ENCODE measurements at places on chromosomes 11 and 22.

- DNase-seq = no peak
Observed at GRCh38 chr11:22082788-22083187, 110.1 kb upstream of the ANO5 start.

DNA sequence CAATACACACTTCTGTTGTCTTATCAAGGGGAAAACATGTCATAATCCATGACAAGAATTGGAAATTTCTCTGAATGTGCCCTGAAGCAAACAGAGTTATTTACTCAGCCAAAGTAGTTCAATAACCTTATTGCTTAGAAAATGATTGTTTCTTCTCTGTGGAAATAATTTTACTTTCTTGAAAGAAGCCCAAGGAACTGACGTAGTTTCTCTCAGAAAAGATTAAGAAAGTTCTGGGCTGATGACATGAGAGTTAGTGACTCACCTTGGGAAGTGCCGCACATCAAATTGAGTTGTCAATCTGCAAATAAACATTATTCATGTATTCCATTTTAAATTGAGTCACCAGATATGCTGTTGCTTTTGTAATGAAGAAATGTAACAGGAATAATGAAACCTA lies 418.6 kb upstream of the LRRC4C start:
- DNase-seq = no peak

GRCh38 chr11:134398079-134398444 lies 14.0 kb downstream of the B3GAT1 start:
- no peak for DNase-seq

DNA sequence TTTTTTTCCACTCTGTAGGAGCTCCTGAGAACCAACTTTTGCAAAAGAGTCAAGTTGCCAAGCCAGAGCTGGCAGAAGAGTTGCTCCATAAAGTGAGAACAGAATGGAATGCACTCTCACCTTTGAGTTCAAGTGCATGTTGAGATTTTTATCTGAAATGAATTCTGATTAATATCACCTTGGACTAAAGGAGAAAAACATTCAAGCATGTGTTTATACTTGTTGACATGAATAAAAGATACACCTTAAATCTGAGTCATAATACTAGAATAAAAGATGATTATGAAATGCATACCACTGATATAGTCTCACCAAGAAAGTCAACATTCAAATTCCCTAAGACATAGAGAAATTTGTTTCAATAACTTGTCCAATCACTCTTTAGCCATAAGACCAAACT lies 37.8 kb downstream of the ARL14EP start:
- no peak for DNase-seq

DNA sequence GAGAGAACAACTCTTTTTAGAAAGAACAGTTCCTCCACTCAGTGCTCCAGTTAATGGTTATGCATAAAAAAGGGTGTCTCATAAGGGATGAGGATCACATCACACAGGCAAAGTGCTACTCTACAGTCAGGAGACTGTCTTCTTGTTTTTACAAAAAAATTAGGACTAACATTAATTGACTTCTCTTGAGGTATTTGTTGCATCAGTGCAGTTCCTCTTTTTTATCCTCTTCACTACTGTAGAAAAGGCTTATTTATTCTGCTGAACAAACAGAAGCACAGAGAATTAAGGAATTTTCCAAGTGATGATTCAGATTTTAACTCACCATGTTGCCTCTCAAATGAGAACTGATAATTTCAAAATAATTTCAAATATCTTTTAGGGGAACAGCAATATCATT lies 1.9 kb downstream of the MMP8 start:
- no peak for DNase-seq

DNA sequence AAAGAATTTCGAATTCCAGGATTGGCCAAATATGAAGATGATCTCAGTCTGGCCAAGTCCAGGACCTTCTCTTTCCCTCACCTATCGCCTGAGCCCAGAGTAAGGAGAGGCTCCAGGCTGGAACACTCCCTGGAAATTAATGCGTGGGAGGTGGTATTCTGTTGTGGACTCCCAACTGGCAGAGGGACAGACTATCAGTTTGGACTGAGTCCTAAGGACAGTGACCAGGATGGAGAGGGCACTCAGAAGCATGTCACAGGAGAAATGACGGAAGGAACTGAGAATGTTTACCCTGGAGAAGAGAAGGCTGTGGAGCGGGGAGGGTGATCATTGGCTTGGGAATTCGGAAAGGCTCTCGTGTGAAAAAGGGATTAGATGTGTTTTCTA lies 84.4 kb downstream of the RPL27A start:
- DNase-seq = no peak

GRCh38 chr11:103395612-103396011 lies 286.4 kb downstream of the DYNC2H1 start:
- DNase-seq = no peak

GRCh38 chr11:32028201-32028600 lies 62.7 kb upstream of the RCN1 start:
- no peak for DNase-seq

GRCh38 chr11:73510877-73511276 lies 87.0 kb downstream of the FAM168A start:
- no peak for DNase-seq

- no peak for DNase-seq
Observed at GRCh38 chr11:2882396-2883110, 3.0 kb downstream of the CDKN1C start.

GRCh38 chr11:35906681-35907080 lies 37.2 kb upstream of the LDLRAD3 start:
- DNase-seq = no peak

DNA sequence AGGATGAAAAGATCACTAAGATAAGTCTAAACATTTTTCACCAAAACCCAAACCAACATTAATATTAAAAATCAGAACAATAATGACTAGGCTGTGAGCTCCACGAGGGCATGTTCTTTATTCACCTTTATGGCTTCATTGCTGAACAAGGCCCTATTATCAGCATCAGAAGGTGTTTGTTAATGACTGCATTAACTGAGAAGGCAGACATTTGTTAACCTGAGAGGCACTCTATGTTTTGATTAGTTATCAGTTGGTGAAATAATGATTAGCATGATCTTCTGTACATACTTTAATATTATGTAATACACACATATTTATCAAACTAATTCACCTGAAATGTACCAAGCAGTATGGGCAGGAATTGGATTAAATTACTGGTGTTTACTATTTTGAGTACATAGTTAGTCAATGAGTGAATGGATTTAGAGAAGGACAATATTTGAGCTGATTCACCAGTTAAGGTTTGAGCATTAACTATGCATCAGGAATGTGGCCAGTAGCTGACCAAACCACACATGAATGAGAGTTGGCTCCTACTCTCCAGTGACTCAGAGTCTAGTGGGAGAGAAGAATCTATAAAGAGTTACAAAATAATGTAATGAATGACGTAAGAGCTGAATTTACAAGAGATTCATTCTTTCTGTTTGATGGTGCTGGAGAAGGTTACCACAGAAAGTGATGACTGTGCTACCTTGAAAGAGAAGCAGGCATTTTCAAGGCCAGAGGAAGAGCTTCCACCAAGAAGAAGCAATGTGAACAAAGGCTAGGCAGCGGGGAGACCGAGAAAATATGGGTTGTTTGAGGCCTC lies 6.7 kb downstream of the IL18 start:
- DNase-seq = no peak

DNA sequence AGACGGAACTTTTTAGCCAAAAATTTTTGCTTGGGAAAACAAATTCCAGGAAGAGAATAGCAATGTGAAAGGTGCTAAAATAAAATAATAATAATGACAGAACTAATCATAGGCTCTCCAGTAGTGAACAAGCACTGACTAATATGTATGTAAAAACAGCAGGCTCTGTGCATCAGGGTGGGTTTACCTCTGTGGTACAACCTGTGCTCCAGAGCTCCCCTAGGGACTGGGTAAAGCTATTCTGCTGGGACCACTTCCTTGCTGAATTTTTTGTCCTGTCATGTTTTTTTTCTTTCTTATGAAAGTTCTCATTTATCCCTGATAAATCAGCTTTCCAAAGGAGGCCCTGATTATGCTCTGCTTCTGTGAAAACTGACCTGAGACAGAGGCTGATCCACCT lies 18.8 kb downstream of the LUZP2 start:
- DNase-seq = no peak
